ENCODE measurements at places on chromosomes 11 and 22. TPM values are rescaled to one million over a fixed set of nuclear protein-coding genes. Genes with fewer than 3 reads are reported as not detected.

The PRAME gene
- polyA plus RNA-seq, result 0.15 TPM

The APOBEC3B gene
- 43.3 TPM for polyA plus RNA-seq

The RAB36 gene
- 1.5 TPM for polyA plus RNA-seq

The PDGFB gene
- 5.5 TPM for polyA plus RNA-seq

The FOLR1 gene
- polyA plus RNA-seq, result 1.9 TPM

The ANGPTL5 gene
- polyA plus RNA-seq, result not detected

The MMP13 gene
- not detected for polyA plus RNA-seq

The KRTAP5-11 gene
- polyA plus RNA-seq, result not detected

The PLAAT2 gene
- polyA plus RNA-seq, result 0.42 TPM

DNA sequence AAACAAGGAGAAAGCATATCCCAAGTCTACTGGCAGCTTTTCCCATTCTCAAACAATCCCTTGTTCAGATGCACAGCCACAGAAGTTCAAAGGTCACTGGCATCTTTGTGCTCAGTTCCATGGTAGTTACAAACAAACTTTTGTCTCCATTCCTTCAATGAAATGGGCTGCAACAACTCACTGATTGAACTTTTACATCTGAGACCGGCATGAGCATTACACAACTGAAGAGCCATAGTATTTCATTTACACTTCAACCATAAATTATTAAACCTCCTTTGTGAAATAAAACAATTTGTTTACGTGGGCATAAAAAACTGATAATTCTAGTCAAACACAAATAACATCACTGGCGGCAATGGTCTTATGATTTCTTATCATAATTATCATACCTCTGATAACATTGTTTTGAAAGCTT, 67.8 kb upstream of the ARHGAP32 start:
- H3K4me1 ChIP-seq, result peaks cover 5% of the 10 kb centered on the region
- H3K27ac ChIP-seq, result no peak overlapping the region
- H3K27me3 ChIP-seq, result no peaks in the 10 kb centered on the region
- DNase-seq, result no peak

DNA sequence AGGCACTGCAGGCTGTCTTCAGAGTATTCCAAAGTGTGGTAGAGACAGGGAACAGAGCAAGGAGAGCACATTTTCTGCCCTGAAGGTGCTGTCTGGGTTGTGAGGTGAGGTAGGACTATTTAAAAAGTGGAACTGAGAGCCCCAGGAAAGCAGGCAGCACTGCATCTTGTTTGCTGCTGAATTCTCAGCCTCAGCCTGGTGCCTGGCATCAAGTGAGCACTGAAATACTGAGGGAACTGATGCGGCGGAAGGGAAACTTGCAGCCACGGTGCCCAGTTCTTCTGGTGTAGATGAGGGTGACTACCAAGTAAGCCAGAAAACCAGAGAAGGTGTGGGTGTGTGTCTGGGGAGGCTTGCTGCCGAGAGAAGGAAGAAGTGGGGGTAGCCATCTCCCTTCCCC, 59.5 kb downstream of the TNRC6B start:
- peaks cover 13% of the 10 kb centered on the region for H3K4me1 ChIP-seq
- no peak for DNase-seq
- H3K36me3 ChIP-seq, result no peaks in the 10 kb centered on the region
- no peaks in the 10 kb centered on the region for H3K27me3 ChIP-seq
- no peak overlapping the region for H3K4me3 ChIP-seq

GRCh38 chr11:36009473-36009872, 65.6 kb downstream of the LDLRAD3 start:
- H3K27me3 ChIP-seq, result no peaks in the 10 kb centered on the region
- no peak overlapping the region for H3K27ac ChIP-seq
- H3K4me3 ChIP-seq, result no peak overlapping the region

DNA sequence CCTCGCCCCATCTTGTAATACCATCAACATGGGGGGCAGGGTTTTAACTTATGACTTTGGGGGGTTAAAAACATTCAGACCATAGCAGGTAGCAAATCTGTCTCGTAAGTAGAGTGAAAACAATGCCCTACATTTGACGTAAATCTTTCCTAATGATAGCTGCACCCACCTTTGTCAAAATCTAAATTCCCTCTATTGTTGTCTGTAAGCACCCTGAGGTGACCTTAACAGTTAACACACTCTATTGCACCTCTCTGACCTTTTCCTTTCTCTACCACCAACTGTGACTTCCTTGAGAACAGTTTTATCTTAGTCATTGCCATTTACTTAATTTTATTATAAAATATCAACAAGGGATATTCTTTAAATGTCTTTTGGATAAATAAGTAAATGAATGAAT, 1024.9 kb upstream of the CNTN5 start:
- H3K4me3 ChIP-seq, result no peak overlapping the region
- no peaks in the 10 kb centered on the region for H3K27me3 ChIP-seq
- no peak for DNase-seq
- H3K27ac ChIP-seq, result no peak overlapping the region
- H3K36me3 ChIP-seq, result no peaks in the 10 kb centered on the region

- no peak overlapping the region for H3K27ac ChIP-seq
- peaks cover 5% of the 10 kb centered on the region for H3K4me1 ChIP-seq
- H3K36me3 ChIP-seq, result no peaks in the 10 kb centered on the region
- DNase-seq, result no peak
- no peaks in the 10 kb centered on the region for H3K27me3 ChIP-seq
Observed at GRCh38 chr11:31711137-31711536, 100.0 kb downstream of the PAX6 start.

DNA sequence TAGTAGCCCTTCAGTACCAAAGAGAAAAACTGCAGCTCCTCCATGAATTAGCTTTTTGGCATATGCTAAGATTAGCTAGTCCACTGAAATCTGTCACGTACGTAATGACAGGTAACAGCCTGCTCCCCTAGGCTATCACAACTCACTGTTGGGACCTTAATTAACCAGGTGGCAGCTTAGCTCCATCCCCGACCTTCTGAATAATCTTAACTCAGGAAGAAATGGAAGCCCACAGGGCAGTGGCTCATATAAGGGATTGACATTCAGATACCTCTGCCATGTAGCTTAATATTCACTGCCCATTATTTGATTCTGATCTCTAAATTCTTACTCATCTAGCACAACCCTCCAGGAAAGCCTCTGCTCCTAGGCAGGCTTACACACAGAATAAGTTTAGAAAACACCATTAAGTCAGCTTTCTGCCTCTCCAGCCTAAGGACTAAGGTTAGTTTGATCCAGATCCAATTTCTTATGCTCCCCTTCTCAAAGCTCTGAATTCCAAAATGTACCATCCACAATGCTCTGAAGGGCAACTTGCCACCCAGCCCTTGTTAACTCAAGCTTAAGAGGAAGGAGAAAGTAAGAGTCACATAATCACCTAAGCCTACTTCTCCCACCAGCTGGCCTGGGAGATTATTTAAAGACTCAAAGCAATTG, 5.0 kb downstream of the HSPA8 start:
- no peak for DNase-seq
- H3K4me3 ChIP-seq, result no peak overlapping the region
- H3K4me1 ChIP-seq, result no peaks in the 10 kb centered on the region
- H3K27me3 ChIP-seq, result no peaks in the 10 kb centered on the region

DNA sequence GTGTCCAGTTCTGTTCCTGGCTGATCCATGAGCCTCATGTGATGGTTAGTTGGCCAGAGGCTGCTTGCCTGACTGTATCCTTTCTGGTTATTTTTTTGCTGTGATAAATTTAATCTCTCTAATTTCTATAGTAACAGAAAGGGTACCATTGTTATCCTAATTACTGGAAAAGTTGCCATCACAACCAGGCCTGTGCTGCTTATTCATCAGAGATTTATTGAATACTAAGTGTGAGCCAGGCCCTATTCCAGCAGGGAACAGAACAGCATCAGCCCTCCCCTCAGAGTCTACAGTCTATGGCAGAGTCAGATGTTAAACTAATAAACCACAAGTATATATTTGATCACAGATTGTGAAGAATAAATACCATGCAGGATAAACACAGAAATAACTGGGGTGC, 86.8 kb downstream of the DEPDC5 start:
- no peaks in the 10 kb centered on the region for H3K4me1 ChIP-seq
- no peak for DNase-seq
- H3K27me3 ChIP-seq, result no peaks in the 10 kb centered on the region
- peaks cover 2% of the 10 kb centered on the region for H3K36me3 ChIP-seq
- H3K27ac ChIP-seq, result no peak overlapping the region
- no peak overlapping the region for H3K4me3 ChIP-seq

- H3K36me3 ChIP-seq, result no peaks in the 10 kb centered on the region
- peak; percentile 39 for DNase-seq
- H3K4me1 ChIP-seq, result no peaks in the 10 kb centered on the region
- no peaks in the 10 kb centered on the region for H3K27me3 ChIP-seq
Observed at GRCh38 chr22:48827904-48828555, 999.6 kb downstream of the BRD1 start.

- peaks cover 12% of the 10 kb centered on the region for H3K4me1 ChIP-seq
- H3K27ac ChIP-seq, result no peak overlapping the region
- H3K4me3 ChIP-seq, result no peak overlapping the region
- no peaks in the 10 kb centered on the region for H3K27me3 ChIP-seq
Observed at GRCh38 chr11:107704451-107704850, 7.4 kb downstream of the SLN start.

DNA sequence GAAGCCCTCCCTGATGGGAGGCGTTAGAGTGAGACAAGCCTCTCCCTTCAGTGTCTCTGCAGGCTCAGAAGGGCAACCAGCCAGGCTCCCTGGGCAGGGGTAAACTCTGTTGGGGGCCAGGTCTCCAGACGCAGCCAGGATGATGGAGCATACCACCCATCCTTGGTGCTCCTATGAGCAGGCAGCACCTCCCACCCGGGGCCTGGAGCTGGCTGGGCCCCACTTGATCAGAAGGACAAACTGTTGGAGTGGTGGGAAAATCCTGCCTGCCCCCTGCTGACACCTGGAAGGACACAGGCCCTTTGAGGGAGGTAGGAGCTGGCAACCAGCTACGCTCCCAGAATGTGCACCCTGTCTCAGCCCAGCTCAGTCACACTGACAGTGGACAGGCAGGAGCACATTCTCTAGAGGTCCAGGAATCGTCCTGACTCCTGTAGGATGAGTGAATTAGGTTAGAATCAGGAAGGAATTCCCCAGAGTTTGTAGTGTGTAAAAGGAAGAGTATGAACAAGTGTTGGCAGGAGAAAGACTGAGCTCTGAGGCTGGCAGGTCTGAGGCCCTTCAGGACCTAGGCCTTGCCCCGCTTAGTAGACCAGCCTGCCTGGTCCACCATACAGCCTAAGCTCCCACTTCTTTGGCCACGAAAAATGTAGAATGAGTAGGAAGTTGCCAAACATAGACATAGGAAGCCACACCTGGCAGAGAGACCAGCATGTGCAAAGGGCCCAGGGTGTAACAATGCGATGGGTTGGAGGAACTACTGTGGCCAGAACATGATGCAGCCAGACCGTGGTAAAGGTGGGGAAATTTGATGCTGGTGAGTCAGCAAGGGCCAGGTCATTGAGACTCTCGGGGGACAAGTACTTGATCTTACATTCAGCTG, 19.1 kb downstream of the ARHGEF17 start:
- H3K4me3 ChIP-seq, result no peak overlapping the region
- no peak for DNase-seq
- H3K27me3 ChIP-seq, result peaks cover 18% of the 10 kb centered on the region
- no peaks in the 10 kb centered on the region for H3K36me3 ChIP-seq
- peaks cover 28% of the 10 kb centered on the region for H3K4me1 ChIP-seq
- H3K27ac ChIP-seq, result no peak overlapping the region
